Gastroesophageal sphincter (tissue), 4 donors: ENCODE measurements at places on chromosomes 2 and 18. TPM values are rescaled to one million over a fixed set of nuclear protein-coding genes. Genes with fewer than 3 reads are reported as not detected.

Gene HOXD1
- total RNA-seq: not detected

GRCh38 chr2:73601780-73602179, 40.4 kb downstream of the NAT8 start:
- ATAC-seq: no peak
- H3K27me3 ChIP-seq: no peaks in the 10 kb centered on the region
- no peak overlapping the region for H3K27ac ChIP-seq
- H3K4me1 ChIP-seq: no peaks in the 10 kb centered on the region
- peaks cover 73% of the 10 kb centered on the region for H3K36me3 ChIP-seq
- no peak overlapping the region for H3K4me3 ChIP-seq

Gene PHOSPHO2
- total RNA-seq: 6.2 TPM

GRCh38 chr2:42238644-42239288, 69.6 kb downstream of the EML4 start:
- no peaks in the 10 kb centered on the region for H3K4me1 ChIP-seq
- no peaks in the 10 kb centered on the region for H3K27me3 ChIP-seq
- no peak overlapping the region for H3K4me3 ChIP-seq
- H3K27ac ChIP-seq: no peak overlapping the region

- H3K4me3 ChIP-seq: no peak overlapping the region
- no peaks in the 10 kb centered on the region for H3K4me1 ChIP-seq
- ATAC-seq: no peak
- no peak overlapping the region for H3K27ac ChIP-seq
- no peaks in the 10 kb centered on the region for H3K27me3 ChIP-seq
- H3K36me3 ChIP-seq: no peaks in the 10 kb centered on the region
Observed at GRCh38 chr2:227222292-227222691, 57.9 kb downstream of the COL4A3 start.

DNA sequence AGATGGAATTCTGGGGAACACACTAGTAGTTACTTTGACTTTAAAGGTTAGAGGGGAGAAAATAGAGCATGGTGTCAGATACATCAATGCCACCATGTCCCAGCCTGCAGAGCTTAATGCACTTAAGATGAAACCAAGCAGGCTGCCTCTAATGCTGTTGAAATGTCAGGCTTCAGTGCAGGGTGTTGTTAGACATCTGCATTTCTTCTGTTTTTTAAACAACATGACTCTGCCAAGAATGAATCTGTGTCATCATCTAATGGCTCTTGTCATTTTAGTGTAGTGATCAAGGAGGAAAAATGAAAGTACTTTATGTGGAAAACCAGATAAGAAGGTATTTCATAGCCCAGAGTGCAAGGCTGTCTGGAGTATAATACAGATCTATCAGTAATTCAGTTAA, 29.9 kb downstream of the LYPD1 start:
- H3K4me1 ChIP-seq: no peaks in the 10 kb centered on the region
- ATAC-seq: no peak
- peaks cover 4% of the 10 kb centered on the region for H3K27me3 ChIP-seq
- H3K36me3 ChIP-seq: no peaks in the 10 kb centered on the region
- H3K27ac ChIP-seq: no peak overlapping the region
- H3K4me3 ChIP-seq: no peak overlapping the region

DNA sequence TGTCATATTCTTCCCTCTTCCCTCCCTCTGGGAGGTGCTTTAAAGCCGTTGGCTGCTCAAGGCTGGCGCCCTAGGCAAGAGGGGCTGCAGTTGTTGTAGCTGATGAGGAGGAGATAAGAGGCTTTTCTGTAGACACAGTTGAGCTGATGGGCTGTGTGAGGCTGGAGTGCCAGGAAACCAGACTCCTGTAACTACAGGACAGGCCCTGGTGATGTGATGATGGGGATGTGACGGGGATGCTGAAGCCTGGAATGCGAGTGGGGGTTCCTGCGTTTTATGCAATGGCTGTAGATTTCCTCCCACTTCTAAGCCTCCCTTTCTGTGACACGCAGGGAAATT, 5.7 kb upstream of the EFR3B start:
- no peak overlapping the region for H3K4me3 ChIP-seq
- ATAC-seq: no peak
- no peaks in the 10 kb centered on the region for H3K27me3 ChIP-seq
- H3K27ac ChIP-seq: no peak overlapping the region
- peaks cover 3% of the 10 kb centered on the region for H3K4me1 ChIP-seq

Gene TCF4
- 87.6 TPM for total RNA-seq

- no peak overlapping the region for H3K27ac ChIP-seq
- H3K4me1 ChIP-seq: no peaks in the 10 kb centered on the region
- H3K27me3 ChIP-seq: no peaks in the 10 kb centered on the region
- H3K36me3 ChIP-seq: no peaks in the 10 kb centered on the region
Observed at GRCh38 chr2:226467221-226467620, 332.4 kb downstream of the IRS1 start.

Gene MEP1B
- total RNA-seq: not detected

DNA sequence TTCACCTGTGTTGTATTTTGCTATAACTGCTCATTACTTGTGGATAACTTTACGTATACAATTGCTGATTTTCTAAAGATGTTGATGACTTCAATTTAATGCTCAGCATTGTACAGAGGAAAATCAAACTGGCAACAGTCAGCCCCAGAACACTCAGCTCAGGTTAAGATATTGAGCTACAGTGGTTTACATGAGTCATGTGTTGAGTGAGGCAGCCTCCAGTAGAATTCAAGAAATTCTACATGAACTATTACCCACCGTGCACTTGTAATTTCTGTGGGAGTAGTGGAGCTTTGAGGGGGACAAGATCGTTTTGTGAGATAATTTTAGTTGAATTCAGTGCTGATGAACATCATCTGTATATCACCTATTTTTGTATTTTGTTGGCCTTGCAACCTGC, 292.3 kb downstream of the ALPK2 start:
- no peaks in the 10 kb centered on the region for H3K4me1 ChIP-seq
- peak overlapping the region; percentile 59 for H3K27ac ChIP-seq
- ATAC-seq: no peak
- no peak overlapping the region for H3K4me3 ChIP-seq
- no peaks in the 10 kb centered on the region for H3K36me3 ChIP-seq
- no peaks in the 10 kb centered on the region for H3K27me3 ChIP-seq

GRCh38 chr2:155651851-155652250, 680.7 kb downstream of the NR4A2 start:
- H3K27me3 ChIP-seq: no peaks in the 10 kb centered on the region
- H3K36me3 ChIP-seq: no peaks in the 10 kb centered on the region
- H3K4me3 ChIP-seq: no peak overlapping the region
- H3K4me1 ChIP-seq: no peaks in the 10 kb centered on the region

Gene NDUFB3
- total RNA-seq: 59.9 TPM

- H3K36me3 ChIP-seq: no peaks in the 10 kb centered on the region
- ATAC-seq: no peak
- no peak overlapping the region for H3K27ac ChIP-seq
Observed at GRCh38 chr2:170146784-170147183, 31.2 kb upstream of the MYO3B start.

DNA sequence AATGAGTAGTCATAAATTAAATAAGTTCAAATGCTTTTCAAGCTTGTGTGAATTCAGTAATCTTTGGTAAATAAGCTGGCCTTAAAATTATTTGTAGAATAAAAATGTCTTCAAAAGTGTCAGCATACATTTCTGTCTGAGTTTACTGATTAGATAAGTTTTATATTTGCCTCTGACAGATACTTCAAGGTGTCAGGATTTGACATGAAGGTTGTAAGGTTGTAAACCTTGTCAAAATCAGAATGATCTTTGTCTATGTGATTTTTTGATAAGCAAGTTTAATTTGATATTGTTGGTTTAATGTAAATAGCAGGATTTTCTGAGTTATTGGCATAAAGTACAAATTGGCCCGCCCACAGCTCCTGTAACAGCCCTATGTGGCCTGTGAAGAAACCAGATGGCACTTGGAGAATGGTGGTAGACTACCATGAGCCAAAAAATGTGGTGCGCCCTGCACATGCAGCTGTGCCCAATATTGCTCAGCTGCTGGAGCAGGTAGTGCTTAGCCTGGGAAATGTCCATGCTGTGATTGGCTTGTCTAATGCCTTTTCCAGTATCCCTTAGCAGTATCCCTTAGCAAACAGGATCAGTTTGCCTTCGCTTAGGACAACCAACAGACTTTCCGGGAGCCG, 188.0 kb upstream of the SPHKAP start:
- no peak overlapping the region for H3K27ac ChIP-seq
- H3K36me3 ChIP-seq: no peaks in the 10 kb centered on the region
- H3K4me3 ChIP-seq: no peak overlapping the region
- H3K4me1 ChIP-seq: no peaks in the 10 kb centered on the region

- H3K4me3 ChIP-seq: no peak overlapping the region
- no peaks in the 10 kb centered on the region for H3K36me3 ChIP-seq
- no peak overlapping the region for H3K27ac ChIP-seq
- H3K4me1 ChIP-seq: peaks cover 79% of the 10 kb centered on the region
- no peaks in the 10 kb centered on the region for H3K27me3 ChIP-seq
Observed at GRCh38 chr2:85177031-85177824, 44.0 kb downstream of the TCF7L1 start.

- H3K4me1 ChIP-seq: no peaks in the 10 kb centered on the region
- H3K4me3 ChIP-seq: no peak overlapping the region
- no peaks in the 10 kb centered on the region for H3K27me3 ChIP-seq
- H3K27ac ChIP-seq: no peak overlapping the region
Observed at GRCh38 chr2:141724426-141724825, 406.4 kb downstream of the LRP1B start.

Gene REEP1
- 65.7 TPM for total RNA-seq

Gene TWIST2
- total RNA-seq: 38.5 TPM

Gene LRRTM4
- 0.27 TPM for total RNA-seq

GRCh38 chr2:203759690-203760365, 53.4 kb downstream of the CD28 start:
- H3K27me3 ChIP-seq: no peaks in the 10 kb centered on the region
- no peak overlapping the region for H3K4me3 ChIP-seq
- no peak for ATAC-seq
- H3K36me3 ChIP-seq: no peaks in the 10 kb centered on the region
- H3K4me1 ChIP-seq: peaks cover 9% of the 10 kb centered on the region
- H3K27ac ChIP-seq: no peak overlapping the region

GRCh38 chr2:168622559-168622958, 166.5 kb downstream of the CERS6 start:
- ATAC-seq: no peak
- no peak overlapping the region for H3K27ac ChIP-seq
- H3K4me1 ChIP-seq: peaks cover 17% of the 10 kb centered on the region
- no peak overlapping the region for H3K4me3 ChIP-seq
- no peaks in the 10 kb centered on the region for H3K27me3 ChIP-seq

DNA sequence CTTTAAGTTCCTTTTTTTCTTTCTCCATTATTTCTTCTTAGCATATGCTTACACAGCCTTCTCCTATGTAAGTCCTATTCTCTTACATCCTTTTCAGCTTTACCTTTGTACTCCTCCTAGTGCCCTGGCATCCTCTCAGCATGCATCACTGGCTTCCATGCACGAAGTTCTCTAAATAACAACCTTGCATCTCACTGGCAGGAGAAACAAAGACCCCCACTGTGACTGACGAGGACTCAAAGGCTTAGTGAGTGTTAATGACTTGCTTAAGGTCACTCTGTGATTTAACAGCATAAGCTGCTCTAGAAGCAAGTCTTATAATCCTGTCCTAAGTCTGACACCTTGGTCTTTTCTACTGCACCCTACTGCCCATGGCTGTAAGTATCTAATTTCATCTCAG, 1236.0 kb upstream of the CELF4 start:
- H3K27me3 ChIP-seq: no peaks in the 10 kb centered on the region
- no peaks in the 10 kb centered on the region for H3K36me3 ChIP-seq
- no peak for ATAC-seq
- H3K27ac ChIP-seq: no peak overlapping the region
- no peaks in the 10 kb centered on the region for H3K4me1 ChIP-seq
- H3K4me3 ChIP-seq: no peak overlapping the region

Gene LCLAT1
- total RNA-seq: 55.4 TPM
